ENCODE measurements at places on chromosomes 12 and 14.

DNA sequence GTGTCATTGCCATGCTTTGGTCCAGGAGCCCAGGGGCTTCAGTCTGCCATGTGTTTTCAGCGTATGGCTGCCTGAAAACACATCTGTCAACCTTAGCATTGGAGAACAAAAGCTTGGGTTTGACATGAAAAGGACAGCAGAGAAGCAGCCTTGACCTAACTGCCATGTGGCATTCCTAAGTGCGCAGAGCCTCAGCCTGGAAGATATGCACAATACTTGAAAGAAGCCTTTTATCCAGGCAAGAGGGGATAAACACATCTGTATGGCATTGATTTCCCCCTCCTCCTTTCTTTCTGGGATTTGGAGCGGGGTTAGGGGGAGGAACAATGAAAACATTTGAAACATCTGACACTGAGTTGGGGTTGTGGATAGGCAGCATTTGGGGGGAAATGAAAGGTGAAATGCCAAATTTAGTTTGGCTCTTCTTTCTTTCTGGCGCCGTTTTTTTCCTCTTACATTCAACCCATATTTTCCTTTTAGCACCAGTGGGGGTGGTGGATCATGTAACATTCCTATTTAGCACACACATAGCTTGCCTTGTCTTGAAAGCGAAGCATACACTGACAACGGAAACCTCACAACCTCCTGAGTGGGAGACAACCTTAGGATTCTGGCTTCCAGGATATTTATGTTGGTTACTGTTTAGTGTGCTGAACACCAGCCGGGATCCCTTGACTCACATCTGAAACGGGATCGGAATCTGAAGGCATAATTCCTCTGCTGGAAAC lies 177.0 kb downstream of the C12orf75 start:
- no peak for DNase-seq

DNA sequence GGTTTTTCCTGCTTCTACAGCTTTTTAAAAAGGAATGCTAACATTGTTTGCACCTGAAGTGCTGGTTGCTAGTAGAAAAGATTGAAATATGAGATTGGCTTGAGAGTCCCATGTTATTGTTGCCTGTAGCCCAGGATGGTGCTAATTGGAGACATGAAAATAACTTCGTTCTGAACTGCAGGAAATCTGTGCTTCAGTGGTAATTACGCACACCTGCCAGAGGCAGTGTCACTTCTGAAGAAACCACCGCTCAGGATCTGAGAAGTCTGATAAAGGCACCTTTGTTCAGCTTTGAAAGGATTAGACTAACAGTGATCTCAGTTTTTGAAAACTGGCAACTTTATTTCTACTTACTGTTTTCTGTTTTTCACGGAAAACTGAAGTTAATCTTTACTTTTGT lies 15.5 kb upstream of the ATP6V0A2 start:
- peak; percentile 24 for DNase-seq

DNA sequence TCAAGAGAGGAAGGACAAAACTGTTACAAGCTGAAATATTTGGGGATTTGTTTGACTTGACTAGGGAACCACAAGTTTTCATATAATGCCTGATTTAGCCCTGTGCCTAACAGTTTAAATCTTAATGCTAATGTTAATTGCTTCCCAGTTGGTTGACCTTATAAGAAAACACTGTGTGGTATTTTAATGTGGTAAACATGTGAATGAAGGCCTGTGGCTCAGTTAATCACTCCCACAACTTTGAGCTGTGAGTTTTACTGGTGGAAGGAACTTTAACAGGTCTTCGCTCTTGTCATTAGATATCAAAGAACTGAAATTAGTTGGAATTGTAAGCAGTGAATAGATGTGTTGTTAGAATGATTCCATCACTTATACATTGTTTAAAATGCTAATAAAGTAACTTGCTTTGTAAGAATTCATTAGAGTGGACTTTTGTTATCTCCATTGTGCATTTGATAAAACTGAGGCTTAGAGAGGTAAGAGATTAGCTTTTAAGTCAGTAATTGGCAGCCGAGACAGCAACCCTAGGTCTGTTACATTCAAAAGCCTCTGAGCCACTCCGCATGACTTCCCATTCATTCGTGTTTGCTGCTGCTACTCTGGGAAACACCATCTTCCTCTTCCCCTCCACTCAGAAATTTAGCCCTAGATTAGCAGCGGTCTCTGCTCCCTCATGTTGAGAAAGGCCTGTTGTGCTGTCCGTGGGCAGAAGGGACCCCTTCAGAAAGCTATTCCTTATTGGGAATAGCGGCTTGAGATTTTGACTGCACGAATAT lies 1.0 kb upstream of the TBK1 start:
- peak; percentile 0 for DNase-seq

DNA sequence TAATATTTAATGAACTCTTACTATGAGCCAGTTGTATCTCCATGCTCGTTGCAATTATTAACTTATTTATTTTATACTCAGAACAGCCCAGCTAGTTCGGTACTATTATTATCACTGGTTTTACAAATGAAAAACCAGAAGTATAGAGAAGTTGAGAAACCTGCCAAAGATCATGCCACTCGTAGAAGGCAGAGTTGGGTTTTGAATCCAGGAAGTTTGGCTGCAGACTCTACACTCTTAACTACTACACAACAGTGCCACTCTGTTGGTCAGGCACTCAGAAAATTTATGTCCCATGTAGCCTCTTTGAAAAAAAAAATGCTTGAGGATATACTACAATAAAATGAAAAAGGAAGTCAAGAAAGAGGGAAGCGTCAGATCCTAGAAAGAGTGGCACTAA lies 71.5 kb upstream of the ARID2 start:
- DNase-seq = no peak

- DNase-seq = no peak
Observed at GRCh38 chr12:116538076-116538591, 21.0 kb upstream of the MAP1LC3B2 start.

DNA sequence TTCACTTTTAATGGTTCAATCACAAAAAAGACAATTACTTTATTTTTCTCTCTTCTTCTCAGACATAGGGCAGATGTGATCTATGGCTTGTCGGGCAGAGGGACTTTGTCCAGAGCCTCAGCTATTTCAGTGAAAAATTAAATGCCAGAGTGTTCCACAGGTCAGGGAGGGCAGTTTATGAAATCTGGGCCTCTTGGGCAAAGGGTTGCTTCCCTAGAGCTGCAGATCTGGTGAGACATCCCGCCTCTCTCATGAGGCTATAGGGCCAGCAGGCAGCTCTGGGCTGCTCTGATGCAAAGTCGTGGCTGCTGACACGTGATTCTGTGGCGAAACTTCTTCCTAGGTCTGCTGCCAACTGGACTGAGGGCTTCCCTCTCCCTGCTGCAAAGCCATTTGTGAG lies 6.0 kb downstream of the CLMN start:
- DNase-seq = no peak

DNA sequence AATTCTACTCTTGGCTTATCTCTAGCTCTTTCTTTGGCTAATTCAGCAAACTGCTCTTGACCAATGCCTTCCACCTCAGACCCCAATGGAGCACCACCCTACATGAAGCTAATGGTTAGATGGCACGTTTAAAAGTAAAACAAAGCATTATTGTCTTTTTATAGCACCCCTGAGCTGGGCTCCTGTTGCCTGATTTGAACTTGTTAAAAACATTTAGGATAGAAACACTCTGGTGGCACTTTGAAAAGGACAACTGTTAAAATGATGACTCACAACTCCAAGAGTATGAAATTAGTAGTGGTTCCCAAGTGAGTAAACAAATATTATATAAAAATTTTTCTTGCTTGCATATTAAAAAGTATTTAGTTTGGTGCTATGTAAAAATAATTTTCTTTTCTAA lies 299.6 kb upstream of the DCN start:
- no peak for DNase-seq

GRCh38 chr12:71360013-71360412 lies 79.6 kb upstream of the LGR5 start:
- no peak for DNase-seq

DNA sequence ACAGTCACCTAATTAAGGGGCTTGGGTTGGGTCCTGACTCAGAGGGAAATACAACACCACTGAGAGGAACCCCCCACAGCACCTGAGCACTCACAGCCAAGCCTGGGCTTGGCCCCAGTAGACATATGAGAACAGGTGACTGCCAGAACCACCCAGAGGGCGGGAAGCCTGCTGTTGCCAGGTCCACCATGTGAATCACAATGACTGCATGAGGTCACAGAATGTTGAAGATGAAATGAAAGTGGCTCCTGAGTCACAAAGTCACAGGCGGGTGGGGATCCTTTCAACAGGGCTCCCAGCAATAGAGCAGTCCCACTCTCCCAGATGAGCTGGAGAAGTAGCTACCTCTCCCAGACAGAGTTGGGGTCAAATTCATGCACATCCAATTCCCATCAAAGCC lies at the start of gene LRRC74A:
TSS of gene LRRC74A (plus strand) at position 287 of the 400 bp plus-strand sequence. CDS start 290 bp downstream, outside the sequence.
- DNase-seq = no peak

- no peak for DNase-seq
Observed at GRCh38 chr12:65918021-65918420, 93.7 kb downstream of the HMGA2 start.

DNA sequence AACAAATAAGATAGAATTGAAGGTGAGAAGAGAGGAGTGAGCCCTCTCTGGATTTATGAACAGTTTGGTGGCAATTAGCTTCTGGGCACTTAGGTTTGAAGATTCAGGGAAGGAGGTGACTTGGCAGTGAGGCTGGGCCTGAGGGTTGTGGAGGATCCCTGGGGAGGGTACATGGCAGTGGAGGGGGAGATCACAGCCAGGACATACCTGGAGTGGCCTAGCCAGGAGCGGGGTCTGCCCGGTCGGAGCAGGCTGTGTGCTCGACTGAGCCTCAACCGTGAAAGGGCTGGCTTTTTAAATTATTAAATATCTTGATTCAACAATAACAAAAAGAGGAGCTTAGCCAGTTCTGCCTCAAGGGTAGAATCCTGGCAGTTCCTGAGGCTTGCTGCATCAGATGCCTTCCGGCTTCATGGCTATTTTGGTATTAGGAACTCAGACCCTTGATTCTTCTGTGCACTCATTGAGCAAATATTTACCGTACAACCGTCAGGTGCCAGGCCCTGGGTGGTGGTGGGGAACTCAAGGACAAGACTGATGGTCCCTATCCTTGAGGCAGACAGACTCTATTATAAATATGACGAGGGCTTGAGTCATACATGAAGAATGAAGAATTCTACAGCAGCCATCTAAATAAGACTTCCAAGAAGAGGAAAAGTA lies 73.4 kb downstream of the SPTB start:
- peak; percentile 80 for DNase-seq

DNA sequence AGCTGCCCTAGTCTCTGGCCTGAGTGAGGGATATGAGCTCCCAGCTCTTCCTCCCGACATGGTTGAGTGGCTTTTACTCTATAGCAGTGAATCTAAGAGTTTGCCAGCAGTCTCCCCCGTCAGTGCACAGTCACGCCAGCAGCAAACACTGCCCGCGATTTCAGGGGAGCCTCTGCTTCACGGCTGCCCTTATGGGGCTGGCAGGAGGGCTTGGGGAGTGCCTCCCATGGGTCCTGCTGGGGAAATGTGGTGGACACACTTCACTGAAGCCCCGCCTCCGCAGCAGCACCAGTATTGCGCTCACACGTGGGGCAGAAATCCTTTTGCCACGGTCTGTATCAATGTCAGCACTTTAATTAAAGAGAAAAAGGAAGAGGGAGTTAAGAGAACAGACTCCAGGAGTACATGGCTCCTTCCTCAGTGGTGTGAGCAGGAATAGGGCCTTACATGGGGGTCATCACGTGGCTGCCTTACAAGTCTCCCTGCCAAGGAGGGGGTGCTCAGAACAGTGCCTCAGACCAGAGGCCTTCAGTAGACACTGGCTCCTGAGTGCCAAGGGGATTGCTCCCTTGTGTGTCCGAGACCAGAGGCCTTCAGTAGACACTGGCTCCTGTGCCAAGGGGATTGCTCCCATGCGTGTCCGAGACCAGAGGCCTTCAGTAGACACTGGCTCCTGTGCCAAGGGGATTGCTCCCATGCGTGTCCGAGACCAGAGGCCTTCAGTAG lies 55.7 kb downstream of the SFSWAP start:
- DNase-seq = no peak

- DNase-seq = no peak
Observed at GRCh38 chr14:51071857-51072256, 23.0 kb downstream of the TRIM9 start.

- DNase-seq = no peak
Observed at GRCh38 chr12:54723379-54724256, 75.5 kb upstream of the DCD start.

DNA sequence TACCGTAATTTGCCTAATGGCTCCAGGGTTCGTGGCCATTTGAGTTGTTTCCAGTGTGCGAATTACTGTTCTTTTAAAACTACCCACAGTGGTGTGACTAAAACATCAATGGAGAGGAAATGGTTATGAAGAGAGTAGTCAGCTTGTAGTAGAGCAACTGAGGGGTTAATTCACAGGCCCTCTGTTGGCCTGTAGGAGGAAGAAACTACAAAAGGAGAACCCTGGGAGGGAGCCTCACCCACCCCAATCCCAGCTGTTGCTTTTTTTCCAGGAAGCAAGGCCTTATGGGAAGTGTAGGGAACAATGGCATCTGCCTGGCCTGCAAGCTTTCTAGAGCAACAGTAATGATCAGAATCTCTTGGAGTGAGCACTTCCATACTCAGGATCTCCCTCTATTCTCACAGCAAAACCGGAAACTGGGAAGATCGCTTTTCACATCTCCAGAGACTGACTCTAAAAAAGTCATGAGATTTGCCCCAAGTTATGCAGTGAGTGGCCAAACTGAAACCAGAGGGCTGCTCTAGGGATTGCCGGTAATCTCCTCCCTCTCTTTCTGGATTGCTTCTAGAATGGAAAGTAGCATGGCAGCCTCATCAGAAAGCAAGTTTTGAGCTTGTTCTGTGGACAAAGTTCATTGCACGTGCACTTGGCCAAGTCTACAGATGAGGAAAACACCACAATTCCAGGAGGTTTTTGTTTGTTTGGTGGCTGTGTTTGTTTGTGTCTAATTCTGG lies 125.3 kb upstream of the PWP1 start:
- DNase-seq = no peak

DNA sequence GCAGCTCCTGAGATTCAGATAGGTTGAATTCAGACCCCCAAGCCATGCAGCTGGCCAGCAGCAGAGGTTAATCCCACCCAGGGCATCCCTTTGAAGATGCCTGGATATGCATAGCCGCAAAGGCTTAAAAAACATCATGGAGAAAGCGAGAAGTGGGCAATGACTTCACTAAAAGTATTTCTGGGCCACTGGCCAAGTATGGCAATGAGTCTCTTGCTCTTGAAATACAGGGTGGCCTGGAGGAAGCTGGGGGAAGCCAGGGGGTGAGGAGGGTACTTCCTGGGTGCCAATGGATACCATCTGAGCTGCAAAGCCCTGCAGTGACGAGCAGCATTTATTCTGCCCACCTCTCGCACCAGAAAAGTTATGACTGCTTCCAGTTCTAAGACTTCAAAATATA lies 539.3 kb upstream of the TBX3 start:
- peak; percentile 19 for DNase-seq

- DNase-seq = no peak
Observed at GRCh38 chr14:38120109-38120508, 87.6 kb upstream of the SSTR1 start.

- DNase-seq = no peak
Observed at GRCh38 chr12:48336061-48336460, 14.7 kb downstream of the ZNF641 start.

DNA sequence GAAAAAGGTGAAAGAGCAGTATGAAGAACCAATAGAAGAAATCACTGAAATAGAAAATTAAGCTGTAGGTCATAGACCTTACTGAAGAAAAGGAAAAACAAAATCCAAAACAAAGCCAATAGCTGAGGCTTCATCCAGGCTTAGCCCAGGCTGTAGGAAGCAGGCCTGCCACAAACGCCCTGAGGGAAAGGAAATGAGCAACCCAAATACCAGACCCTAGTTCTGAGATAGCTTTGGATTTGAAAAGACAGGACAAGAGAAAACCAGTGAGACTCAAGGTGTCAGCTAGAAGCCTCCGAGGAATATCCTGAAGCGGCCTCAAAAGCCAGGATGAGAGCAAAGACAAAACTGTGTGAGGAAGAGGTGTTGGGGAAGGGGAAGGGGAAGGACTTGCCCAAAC lies 79.2 kb downstream of the FERMT2 start:
- DNase-seq = no peak

Measured in DMS153 (cell line).